GOT3 (cell line): ENCODE measurements at places on chromosomes 11 and 22.

- DNase-seq = no peak
Observed at GRCh38 chr11:12769834-12770345, 95.7 kb downstream of the TEAD1 start.

DNA sequence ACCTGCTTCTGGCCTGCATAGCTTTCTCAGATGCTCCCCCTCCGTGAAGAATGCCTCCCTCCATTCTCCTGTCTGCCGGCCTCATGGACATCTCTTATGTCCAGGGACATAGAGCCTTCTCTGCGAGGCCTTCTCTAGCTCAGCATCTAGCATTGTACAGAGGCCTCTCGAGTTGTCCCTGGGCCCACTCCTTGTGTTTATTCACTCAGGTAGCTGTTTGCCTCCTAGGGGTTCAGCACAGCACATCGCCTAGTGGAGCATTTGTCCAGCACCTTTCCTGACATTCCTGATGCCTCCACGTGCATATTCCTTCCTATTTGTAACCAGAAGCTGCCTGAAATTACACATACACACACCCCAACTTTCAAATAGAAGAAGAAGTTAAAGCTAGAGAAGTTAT is 101.3 kb downstream of the TBC1D22A start:
- DNase-seq = no peak

DNA sequence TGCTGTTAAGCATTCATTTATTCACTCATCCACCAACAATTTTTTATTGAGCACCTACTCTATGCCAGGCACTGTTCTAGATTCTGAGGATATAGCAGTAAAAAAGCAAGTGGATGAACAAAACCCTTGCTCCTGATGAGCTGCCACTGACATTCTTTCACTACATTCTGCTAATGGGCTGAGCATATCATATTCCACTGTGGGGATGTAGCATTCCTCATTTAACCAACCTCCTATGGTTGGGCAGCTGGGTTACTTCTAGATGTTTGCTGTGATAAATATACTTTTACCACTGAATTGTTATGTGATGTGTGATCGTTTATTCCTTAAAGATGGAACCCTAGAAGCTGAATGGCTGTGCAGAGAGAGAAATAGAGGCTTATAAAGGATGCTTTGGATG is 176.9 kb downstream of the MN1 start:
- no peak for DNase-seq

- DNase-seq = no peak
Observed at GRCh38 chr22:47215851-47216250, 453.4 kb downstream of the TBC1D22A start.
